ENCODE measurements at places on chromosomes 11 and 22. TPM values are rescaled to one million over a fixed set of nuclear protein-coding genes. Genes with fewer than 3 reads are reported as not detected.

Gene NUCB2
- total RNA-seq, result 31.5 TPM

Gene KDELR3
- total RNA-seq, result 15.6 TPM

Gene MIAT
- 0.39 TPM for total RNA-seq

Gene CBLIF
- not detected for total RNA-seq

Gene RCOR2
- total RNA-seq, result 1.3 TPM

Gene FGF4
- not detected for total RNA-seq

Gene LUZP2
- total RNA-seq, result not detected

Gene ADAMTS15
- total RNA-seq, result 11.0 TPM

Gene APOA4
- total RNA-seq, result not detected

Gene TBX10
- not detected for total RNA-seq

Gene GAS2L1
- total RNA-seq, result 26.4 TPM

Gene KLHDC7B
- total RNA-seq, result 0.05 TPM

Gene NXPE1
- total RNA-seq, result not detected

Gene NUDT8
- 11.0 TPM for total RNA-seq

Gene OR10G8
- not detected for total RNA-seq

Gene CSNK2A3
- 1.9 TPM for total RNA-seq

Gene PRG3
- total RNA-seq, result not detected

Gene C22orf42
- total RNA-seq, result not detected

Gene MS4A6A
- not detected for total RNA-seq

Gene CTSC
- total RNA-seq, result 67.0 TPM

Gene MRGPRF
- total RNA-seq, result 0.15 TPM

Gene CARNS1
- 0.18 TPM for total RNA-seq

Gene WNT7B
- total RNA-seq, result 140 TPM

Gene CACNA1I
- total RNA-seq, result 0.05 TPM

Gene CRYBB3
- not detected for total RNA-seq

Gene PGA3
- not detected for total RNA-seq

Gene RFPL1
- not detected for total RNA-seq

Gene RAG1
- 0.27 TPM for total RNA-seq

Gene NPTXR
- 16.4 TPM for total RNA-seq

Gene PIH1D2
- 0.58 TPM for total RNA-seq

Gene MS4A3
- total RNA-seq, result not detected

Gene RRAS2
- total RNA-seq, result 50.2 TPM

Gene GVQW3
- 1.4 TPM for total RNA-seq

Gene C11orf87
- 0.01 TPM for total RNA-seq

Gene ELMOD1
- total RNA-seq, result 0.34 TPM

Gene PHOX2A
- not detected for total RNA-seq

Gene OAF
- 12.1 TPM for total RNA-seq

Gene GSTT2B
- total RNA-seq, result 0.54 TPM

Gene EIF3M
- 462 TPM for total RNA-seq

Gene LRRC56
- total RNA-seq, result 0.40 TPM

Gene MGAT3
- 0.36 TPM for total RNA-seq

Gene RFPL2
- total RNA-seq, result 0.19 TPM

Gene IFITM10
- total RNA-seq, result 0.94 TPM

Gene PAX6
- total RNA-seq, result 1.6 TPM

Gene VPREB1
- not detected for total RNA-seq

Gene VSIG10L2
- not detected for total RNA-seq

Gene MUC15
- not detected for total RNA-seq

Gene OR6A2
- total RNA-seq, result not detected

Gene TMEM191C
- 1.0 TPM for total RNA-seq

Gene JHY
- total RNA-seq, result 3.8 TPM

Gene ROBO4
- total RNA-seq, result not detected

Measured in A549 treated with DMSO at 1 μM for 4 hours (cell line).